ENCODE measurements at places on chromosomes 13 and 19.

- no peak for DNase-seq
Observed at GRCh38 chr13:95403349-95404140, 102.3 kb upstream of the ABCC4 start.

- peak; percentile 50 for DNase-seq
Observed at GRCh38 chr19:6773323-6773931, 919 bp downstream of the VAV1 start.

GRCh38 chr19:5585461-5586299 lies 17.9 kb upstream of the TINCR start:
- peak; percentile 18 for DNase-seq

DNA sequence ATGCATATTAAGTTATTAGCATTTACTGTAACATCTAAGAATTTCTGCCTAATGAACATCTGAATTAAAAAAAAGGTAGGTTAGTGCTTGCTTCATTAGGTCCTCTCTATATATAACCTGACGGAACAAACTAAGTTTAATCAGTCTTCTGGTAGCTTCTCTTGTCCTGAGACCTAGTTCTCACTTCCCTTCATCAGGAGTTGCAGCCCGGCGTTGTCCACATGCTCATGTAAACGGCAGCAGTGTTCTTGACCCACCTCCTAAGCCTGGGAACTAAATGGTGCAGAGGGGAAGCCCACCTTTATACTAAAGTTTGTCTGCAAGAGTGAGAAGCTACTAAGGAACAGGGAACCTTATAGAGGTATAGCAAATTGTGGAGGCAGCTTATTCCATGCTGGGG lies 31.9 kb upstream of the CPB2 start:
- no peak for DNase-seq

GRCh38 chr13:72457151-72457550 lies 270.3 kb downstream of the MZT1 start:
- DNase-seq: no peak

- no peak for DNase-seq
Observed at GRCh38 chr13:44932850-44933251, 56.4 kb downstream of the NUFIP1 start.

DNA sequence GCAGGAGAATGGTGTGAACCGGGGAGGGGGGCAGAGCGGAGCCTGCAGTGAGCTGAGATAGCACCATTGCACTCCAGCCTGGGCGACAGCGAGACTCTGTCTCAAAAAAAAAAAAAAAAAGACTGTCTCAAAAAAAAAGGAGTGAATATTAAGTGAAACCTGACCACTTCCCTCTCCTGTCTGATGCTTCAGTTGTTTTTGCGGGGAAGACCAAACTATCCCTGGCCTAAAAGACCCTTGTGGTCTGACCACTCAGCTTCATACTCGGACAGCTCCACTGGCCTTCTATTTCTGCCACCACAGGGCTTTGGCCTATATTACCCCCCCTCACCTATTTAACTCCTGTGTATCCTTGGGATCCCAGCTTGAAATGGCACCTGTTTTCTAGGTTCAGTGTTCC lies 2.3 kb downstream of the CLASRP start:
- no peak for DNase-seq

GRCh38 chr13:45870232-45870631 lies 18.7 kb upstream of the SIAH3 start:
- DNase-seq: no peak

GRCh38 chr13:34847766-34848165 lies 94.3 kb upstream of the NBEA start:
- DNase-seq: no peak

DNA sequence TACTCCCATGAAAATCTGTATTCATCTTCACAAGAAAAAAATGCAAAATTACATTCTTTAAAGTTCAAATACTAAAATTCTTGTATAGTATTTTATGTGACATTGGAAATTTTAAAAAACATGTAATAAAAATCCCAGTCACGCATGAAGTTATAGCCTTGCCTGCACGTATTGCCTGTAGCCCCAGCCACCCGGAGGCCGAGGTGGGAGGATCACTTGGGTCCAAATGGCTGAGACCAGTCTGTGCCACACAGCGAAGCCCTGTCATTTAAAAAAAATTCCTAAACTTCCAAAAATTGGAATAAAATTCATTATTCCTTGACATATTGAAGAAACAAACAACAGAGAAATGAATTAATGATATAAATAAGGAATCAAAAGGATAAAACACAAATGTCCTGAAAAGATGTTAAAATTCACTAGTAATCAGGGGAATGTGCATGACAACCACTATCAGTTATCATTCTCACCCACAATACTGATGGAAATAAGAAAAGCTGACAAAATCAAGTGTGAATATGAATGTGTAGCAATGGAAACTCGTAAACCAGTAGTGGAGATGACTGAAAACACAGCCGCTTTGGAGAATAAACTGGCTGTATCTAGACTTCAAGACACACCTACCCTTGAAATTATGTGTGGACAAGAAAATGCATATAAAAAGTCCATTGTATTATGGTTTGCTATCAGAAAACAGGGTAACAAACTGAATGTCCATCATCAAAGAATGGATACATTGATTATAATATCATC lies 7.5 kb downstream of the CARD8 start:
- no peak for DNase-seq

- DNase-seq: no peak
Observed at GRCh38 chr13:70812481-70812880, 704.2 kb upstream of the KLHL1 start.

DNA sequence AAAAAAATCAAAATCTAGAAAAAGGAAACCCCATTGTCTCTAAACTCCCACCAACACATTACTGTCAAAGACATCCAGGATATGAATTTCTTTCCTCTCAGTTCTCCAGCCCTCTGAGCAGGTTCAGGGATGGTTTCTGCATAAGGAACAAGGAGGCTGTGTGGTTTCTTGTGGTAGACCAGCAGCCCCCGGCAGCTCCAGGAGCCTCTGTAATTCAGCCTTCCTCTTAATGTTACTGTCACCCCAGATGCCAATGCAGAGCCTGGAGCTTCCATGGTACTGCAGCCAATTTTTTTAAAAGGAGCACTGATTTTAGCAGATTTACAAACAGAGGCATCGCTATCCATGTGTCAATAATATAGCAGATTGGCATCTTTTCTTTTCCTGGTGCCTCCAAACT lies 100.6 kb upstream of the FAM216B start:
- no peak for DNase-seq

DNA sequence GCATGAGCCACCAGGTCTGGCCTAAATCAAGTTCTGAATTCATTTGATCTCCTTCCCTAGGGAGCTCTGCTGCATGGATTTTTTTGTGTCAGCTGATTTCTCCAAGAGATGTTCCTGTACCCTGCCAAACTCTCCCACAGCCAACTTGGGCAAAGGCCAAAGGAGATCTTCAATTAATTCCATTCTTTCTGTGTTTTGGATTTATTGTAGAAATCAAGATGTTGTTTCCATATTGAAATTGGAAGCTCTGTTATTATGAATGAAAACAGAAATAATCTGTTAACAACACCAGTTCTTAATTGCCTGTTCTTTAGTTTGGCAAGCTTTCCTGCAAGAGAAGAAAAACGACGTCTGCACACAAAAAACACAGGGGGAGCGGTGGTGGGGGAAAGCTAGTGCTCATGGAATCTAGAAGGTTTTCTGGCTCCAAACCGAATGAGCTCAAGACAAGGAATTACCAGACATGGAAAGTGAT lies 86.5 kb upstream of the ABCC4 start:
- no peak for DNase-seq

GRCh38 chr13:41019011-41019487 lies at the start of gene ELF1:
Gene ELF1, minus strand, starts transcription at chr13:41019316. Its CDS starts 37,262 bp downstream, at chr13:40982054.
- no peak for DNase-seq

DNA sequence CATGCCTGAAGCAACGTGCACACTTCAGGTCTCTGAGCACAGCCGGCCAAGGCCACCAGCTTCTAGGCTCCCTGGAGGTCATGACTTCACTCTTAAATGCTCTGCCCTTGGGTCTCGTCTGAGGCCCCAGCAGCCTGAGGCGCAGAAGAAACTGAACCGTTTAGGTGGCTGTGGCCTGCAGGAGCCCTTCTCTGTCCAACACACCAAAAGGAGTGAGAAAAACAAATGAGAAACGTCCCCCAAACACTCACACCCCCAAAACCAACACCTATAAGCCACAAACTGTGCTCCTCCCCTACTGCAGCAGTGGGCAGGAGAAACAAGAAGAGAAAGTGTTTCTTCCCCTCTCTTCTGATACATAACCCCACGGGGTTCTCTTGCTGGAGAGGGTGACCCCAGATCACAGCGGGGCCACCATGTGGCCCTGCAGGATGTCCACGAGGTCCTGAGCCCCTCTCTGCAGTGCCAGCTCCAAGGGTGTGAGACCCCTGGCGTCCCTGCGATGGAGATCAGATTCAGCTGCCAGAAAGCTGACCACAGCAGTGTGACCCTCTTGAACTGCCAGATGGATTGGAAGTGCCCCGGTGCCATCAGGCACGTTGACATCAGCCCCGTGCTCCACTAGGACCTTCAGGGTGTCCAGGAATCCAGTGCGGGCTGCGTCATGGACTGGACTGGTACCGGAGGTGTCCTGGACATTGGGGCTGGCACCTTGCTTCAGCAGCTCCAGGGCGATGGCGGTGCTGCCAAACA lies 1.0 kb upstream of the KRI1 start:
- no peak for DNase-seq

DNA sequence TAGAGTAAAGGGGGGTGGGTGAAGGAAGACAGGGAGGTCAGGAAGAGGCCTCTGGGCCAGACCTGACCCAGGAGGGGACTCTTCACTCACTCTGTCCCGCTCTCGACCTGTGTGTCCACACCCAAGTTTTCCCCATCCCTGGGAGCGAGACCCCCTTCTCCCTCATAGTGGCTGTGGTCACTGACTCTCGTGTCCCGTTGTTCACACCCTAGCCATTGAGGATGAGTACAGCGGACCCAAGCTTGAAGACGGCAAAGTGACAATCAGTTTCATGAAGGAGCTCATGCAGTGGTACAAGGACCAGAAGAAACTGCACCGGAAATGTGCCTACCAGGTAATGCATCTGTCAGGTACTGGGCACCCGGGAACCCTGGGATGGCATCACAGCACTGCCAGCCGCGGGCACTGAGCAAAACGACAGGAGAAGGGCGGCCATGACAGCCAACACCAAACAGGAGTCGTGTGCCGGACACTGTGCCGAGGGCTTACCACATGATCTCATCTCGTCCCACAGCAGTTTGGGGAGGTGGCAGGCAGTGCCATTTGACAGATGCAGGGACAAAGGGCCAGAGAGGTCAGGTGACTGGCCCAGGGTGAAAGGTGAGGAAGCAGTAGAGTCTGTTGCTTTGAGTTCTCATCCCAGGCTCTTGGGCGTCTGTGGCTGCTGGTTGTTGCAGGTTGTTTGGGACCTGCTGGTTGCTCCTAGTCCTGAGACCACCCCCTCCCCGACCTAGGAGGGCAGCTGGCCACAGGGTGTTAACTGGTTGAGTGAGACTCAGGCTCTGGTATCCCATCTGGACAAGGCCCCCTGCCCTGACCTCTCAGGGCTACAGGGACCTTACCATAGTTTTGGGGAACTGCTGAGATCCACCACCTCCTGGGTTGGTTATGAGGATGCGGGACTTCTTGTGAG lies 29.6 kb downstream of the PPP5C start:
- DNase-seq: no peak

GRCh38 chr13:93226623-93227279 lies at the start of gene GPC6:
Gene GPC6, plus strand, starts transcription at chr13:93226807.
- no peak for DNase-seq
